Liver (tissue), 10 donors: ENCODE measurements at places on chromosomes 1 and 21. TPM values are rescaled to one million over a fixed set of nuclear protein-coding genes. Genes with fewer than 3 reads are reported as not detected.

CLEC20A gene
- not detected for total RNA-seq

CCDC190 gene
- total RNA-seq: not detected

PLA2G2C gene
- not detected for total RNA-seq

LAX1 gene
- 0.56 TPM for total RNA-seq

AKR7A3 gene
- total RNA-seq: 0.23 TPM

GRCh38 chr1:204306076-204306475 is 53.7 kb downstream of the PLEKHA6 start:
- no peak for DNase-seq

DNA sequence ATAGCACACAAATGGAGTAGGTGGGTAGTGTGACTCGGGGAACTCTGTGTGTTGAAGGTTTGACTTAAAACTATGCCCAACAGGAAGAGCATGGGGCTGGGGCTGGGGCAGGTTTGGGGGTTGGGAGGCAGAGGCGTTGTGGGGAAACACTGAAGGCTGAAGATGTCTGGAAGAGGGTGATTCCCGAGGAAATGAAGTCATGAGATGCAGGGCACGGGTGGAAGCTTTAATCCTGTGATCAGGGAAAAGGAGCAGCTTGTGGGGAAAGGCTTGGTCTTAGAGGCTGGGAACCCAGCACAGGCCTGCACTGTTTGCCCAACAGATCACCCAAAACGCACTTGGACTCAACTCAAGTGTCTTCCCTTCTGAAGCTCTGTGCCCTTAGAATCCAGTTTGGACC is 26.6 kb upstream of the CTBS start:
- no peak for DNase-seq

GRCh38 chr1:175182201-175182746 is 10.3 kb downstream of the KIAA0040 start:
- no peak for DNase-seq

GRCh38 chr1:19640363-19641316 is 3.5 kb upstream of the NBL1 start:
- no peak for DNase-seq
